ENCODE measurements at places on chromosomes 16 and 17.

DNA sequence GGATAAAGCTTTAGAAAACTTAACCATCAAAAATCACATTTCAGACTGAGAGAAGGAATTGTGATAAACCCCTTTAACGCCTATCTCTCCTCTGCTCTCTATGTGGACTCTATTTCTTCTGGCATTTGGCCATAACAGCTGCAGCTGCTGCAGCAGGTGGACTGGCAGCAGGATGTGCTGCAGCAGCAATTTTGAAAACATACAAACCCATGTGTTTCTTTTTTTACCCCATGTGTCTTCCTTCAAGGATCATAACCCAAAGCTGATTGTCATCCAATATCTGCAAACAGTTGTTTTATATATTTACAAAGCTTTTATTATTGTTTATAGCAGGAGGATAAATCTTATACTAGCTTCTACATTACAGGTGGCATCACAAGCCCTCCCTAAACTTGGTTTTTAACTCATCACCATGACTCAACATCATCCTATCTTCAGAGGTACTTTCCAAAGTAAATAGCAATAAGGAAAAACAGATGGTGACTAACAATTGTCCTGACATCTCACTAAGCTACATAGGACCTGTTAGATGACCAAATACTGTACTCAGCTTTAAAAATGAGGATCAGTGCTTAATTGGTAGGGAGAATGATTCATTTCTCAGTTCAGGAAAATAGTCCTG lies 14.5 kb upstream of the KRTAP9-2 start:
- DNase-seq, result no peak

DNA sequence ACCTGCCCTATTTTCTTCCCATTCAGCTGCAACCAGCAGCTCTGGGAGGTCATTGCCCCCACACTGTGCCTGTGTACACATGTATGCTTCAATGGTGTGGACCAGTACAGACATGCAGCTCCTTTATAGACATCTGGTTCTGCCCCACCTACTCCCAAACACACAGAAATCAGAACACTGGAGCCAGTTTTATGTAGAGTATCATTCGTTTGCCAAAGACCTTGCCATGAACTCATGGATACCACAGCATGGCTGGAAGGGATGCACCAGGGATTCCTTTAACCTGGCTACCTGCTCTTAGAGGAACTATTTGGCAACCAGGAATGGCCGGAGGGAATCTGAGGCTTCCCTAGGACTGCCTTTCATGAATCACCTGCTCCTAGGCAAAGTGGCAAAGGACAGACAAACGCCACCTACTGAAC lies 60.4 kb downstream of the ZFHX3 start:
- DNase-seq, result no peak

DNA sequence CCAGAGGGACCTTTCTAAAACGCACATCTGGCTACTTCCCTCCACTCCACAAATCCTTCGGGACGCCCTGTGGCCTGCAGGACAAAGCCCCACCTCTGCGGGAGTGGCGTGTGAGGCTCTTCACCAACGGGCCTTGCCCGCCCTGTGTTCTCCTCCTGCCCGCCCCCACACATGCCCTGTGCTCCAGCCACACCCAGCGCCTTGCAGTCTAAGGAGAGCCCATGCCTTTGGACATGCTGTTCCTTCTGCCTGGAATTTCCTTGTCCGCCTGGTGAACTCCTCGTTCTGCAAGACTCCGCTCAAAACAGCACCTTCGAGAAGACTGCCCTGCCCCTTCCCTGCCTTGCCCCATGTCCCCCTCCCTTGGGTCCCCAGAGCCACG lies 7.4 kb downstream of the ELOB start:
- no peak for DNase-seq

- DNase-seq, result no peak
Observed at GRCh38 chr17:80837711-80838110, 153.9 kb upstream of the CHMP6 start.

GRCh38 chr17:19456016-19456927 lies 45.2 kb downstream of the RNF112 start:
- no peak for DNase-seq

DNA sequence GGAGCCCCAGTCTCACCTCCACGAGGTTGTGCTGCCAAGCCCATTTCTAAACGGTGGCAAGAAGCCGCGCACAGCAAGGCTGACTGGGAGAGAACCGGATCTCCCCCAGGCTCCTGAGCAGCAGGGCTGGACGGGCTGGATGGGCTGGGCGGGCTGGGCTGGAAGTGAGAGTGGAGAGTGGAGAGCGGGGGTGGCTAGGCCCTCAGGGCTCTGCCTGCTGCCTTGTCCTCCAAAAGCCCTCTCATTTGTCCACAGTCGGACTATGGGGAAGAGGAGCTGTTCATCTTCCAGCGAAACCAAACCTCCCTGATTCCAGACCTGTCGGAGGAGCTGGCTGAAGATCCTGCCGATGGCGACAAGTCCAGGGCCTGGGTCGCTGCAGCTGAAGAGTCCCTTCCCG lies 3.2 kb downstream of the DNAAF8 start:
- no peak for DNase-seq

DNA sequence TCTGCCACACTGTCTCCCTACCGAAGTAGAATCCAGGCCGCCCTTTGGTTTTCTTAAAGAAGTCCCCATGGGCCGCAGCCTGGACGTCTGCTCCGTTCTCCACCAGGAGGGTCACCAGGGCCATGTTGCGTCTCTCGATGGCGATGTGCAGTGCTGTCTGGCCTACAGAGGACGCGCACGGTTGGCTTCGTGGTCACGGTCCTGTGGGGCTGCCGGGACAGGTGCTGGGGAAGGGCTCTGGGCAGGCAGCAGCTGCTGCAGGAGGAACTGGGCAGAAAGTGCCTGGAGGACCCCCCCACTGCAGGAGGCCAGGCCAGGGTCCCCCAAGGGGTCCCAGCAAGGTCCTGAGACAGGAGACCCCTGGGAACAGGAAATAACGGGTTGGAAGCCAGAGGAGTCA lies 19.0 kb downstream of the TRPV1 start:
- DNase-seq, result no peak

- DNase-seq, result no peak
Observed at GRCh38 chr17:65985571-65985970, 206.4 kb downstream of the CEP112 start.

DNA sequence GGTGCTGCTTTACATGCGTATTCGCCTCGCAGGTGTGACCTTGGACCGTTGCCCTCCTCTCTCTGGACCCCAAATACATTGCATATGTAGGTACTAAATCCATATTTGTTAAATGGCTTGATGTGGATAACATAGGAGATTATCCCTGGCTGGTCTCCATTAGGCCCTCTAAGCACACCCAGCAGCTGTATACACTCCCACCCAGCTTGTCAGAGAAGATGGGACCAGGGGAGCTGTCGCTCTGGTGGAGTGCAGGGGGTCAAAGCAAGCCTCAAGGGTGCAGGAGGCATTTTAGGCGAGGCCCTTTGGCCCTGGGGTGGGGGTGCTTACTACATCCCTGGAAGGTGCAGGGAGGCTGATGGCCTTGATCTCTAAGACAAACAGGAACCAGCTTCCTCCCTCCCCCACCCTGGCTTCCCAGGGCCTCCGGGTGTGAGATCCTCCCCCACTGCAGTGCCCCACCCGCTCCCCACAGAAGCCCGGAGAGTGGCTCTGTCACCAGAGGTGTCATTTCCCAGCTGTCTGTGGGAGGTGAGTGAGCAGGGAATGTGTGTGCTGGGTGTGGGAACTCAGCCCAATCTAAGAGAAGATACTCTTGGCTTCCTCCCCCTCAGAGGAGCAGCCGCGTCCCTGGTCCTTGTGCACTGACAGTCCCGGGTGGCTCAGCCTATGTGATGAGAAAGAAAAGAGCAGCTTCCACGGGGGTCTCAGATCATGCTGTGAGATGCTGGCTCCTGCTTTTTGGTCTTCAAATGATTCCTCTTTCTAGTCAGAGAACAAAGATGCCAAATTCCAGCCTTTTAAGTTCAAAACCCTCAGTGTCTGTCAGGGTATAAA lies 1.4 kb upstream of the VAMP2 start:
- no peak for DNase-seq

DNA sequence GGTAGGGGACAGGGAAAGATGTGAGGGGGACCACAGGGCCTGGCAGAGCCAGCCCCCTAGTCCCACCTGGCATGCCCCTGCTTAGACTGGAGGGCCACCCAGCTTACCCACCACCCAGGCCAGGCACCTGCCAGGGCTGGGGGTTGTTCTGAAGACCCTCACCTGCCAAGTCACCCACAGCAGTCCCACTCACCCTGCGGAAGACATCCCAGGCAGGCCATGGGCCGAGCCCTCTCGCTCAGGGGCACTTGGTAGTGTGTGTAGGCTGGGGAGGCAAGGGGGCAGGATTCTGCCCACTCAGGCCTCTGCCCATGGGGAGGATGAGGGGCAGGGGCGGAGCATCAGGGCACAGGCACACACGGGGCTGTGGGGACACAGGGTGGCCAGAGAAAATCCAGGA lies 4.0 kb downstream of the PLCD3 start:
- DNase-seq, result no peak

DNA sequence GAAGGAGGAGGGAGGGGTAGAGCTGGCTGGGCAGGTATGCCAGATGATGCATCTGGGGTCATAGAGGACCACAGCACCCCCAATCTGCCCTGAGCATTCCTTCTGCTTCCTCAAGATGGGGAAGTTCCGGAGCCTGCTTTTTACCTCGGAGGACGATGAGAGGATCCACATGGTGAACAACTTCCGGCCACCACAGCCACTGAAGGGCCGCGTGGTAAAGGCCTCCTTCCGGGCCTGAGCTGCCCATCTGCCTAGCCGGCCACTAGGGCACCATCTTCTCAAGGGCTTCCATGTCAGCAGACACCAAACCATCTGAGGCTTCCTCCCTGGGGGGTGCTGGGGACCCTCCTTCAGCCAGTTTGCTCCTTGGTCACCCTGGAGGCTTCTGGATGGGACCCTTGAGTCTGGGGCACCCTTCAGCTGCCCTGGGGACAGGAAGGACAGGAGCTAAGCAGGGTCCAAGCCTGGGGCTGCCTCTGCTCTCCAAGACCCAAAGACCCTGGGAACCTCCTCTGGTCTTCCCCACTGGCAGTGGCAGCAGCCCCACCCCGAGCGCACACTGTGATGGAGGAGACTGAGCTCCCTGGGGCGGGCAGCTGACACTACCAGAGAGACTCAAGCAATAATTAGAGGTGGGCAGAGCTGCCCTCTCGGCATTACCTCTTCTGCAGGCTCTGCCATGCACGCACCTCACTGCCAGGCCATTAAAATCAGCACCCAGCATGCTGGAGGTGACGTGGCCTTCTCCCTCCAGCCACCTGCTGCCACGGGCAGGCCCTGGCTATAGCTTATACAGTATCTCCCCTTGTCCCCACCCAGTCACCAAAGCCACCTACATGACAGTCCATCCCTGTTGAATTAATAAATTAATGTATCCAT lies 9.3 kb downstream of the CA7 start:
- DNase-seq, result no peak

DNA sequence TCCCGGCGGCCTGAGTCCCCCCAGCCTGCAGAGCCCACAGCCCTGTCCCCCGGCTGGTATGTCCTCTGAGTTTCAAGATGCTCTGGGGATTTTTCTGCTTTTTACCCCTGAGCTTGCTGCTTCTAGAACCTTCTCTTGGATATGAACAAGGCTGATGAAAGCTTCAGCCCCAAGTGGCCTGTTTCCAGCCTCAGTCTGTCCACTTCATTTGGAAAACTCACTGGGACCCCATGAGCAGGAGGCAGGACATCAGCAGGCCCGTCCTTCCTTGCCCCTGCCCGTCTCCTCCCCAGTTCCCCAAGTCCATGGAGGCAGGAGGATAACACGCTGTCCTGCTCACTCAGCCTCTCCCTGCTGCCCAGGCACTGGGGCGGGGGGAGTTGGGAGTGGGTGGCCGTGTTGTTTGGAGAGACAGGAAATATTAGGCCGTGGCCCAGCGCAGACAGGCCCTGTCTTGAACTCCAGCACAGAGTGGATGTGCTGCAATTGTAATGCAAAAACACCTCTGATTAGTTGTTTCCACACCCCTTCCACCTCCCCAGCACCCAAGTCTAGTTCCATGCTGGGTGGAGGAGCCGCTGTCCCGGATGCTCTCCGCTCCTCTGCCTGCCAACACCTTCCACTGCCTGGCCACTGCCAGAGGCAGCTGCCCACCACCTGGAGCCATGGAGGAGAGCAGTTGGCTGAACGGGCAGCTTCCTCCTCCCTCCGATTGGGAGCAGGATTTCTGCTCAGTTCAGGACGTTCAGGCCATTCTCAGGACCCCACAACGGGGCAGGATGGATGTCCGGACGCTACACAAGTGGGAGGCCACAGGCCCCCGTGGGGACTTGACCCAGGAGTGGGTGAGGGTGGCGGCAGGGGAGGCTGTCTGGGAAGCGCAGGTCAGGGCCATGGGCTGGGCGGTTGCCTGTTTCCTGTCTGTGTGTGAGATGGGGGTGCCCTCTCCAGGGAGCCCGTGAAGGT lies 216.9 kb upstream of the GSE1 start:
- no peak for DNase-seq

- DNase-seq, result no peak
Observed at GRCh38 chr17:75525806-75526554, 483 bp downstream of the LLGL2 start.

GRCh38 chr17:46841561-46842379 lies 9.6 kb upstream of the WNT9B start:
- no peak for DNase-seq

DNA sequence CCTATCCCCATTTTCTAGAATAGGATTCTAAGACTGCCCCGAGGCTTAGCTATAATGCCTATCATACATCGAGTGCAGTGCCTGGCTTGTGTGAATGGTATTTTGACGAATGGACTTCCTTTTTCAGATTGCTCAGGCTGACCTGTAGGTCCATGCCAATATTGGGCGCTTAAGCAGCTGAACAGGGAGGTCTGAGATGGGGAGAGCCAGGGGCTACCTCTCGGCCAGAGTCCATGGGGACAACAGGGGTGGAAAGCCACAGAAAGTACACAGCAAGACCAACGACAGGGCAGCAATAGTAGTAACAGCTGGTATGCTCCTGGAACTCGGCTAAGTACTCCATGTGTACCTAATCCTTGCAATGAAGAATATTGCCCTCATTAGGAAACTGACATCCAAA lies 91.7 kb upstream of the WSCD1 start:
- DNase-seq, result no peak

DNA sequence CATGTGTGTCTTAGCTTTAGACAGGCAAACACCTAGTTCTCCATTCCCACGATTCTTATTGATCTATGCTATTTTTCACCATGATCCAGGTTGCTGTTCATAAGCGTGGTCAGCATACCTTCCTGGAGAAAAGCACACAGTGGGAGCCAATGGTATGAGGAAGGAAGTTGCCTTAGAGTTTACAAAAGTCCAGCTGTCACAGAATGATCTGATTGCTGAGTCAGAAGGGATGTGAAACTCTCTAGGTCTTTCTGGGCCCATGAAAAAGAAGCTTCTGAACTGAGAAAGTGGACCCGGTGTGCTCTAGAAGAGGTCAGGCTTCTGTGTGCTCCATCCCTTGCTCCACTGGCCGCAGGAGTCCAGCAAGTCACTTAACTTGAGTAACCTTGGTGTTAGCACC lies 71.0 kb upstream of the CCL1 start:
- DNase-seq, result no peak

DNA sequence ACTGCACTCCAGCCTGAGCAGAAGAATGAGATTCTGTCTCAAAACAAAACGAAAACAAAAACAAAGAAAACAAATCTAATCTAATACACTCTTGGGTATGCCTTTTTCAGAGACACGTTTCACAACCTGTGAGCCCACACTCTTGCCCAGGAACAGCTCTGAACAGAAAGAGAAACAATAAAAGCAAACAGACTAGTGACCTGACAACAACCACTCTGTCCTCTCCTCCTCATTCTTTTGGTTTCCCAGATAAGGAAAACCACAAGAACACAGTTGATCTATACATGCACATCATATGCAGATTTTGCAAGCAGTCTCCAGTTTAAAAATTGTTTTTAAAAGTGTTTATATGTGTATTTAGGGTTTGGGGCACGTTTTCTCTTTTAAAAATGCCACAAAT lies 1.3 kb downstream of the MKS1 start:
- DNase-seq, result no peak

- DNase-seq, result no peak
Observed at GRCh38 chr17:28737770-28738679, 5.8 kb upstream of the TRAF4 start.

All from smooth muscle cell of the brain vasculature (primary cell).